ENCODE measurements at places on chromosomes 16 and 17.

GRCh38 chr16:11806721-11807120 is 9.7 kb upstream of the ZC3H7A start:
- DNase-seq = no peak

DNA sequence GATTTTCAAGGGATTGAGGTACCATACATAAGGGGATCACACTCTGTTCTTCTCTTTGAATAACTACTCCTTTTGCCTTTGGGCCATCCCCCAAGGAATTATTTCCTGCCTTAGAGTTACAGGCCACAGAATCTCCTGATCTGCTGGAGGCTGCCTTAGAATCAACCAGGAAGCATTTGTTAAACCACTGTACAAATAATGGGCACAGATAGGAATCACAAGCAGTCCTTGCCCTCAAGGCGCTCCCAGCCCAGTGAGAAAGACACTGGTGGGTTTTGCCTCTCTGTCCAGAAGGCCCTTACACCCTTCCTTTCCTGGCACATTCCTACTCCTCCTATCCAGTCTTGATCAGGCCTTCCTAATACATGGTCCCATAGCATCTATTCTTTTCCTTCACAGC is 45.9 kb downstream of the MRTFB start:
- no peak for DNase-seq

DNA sequence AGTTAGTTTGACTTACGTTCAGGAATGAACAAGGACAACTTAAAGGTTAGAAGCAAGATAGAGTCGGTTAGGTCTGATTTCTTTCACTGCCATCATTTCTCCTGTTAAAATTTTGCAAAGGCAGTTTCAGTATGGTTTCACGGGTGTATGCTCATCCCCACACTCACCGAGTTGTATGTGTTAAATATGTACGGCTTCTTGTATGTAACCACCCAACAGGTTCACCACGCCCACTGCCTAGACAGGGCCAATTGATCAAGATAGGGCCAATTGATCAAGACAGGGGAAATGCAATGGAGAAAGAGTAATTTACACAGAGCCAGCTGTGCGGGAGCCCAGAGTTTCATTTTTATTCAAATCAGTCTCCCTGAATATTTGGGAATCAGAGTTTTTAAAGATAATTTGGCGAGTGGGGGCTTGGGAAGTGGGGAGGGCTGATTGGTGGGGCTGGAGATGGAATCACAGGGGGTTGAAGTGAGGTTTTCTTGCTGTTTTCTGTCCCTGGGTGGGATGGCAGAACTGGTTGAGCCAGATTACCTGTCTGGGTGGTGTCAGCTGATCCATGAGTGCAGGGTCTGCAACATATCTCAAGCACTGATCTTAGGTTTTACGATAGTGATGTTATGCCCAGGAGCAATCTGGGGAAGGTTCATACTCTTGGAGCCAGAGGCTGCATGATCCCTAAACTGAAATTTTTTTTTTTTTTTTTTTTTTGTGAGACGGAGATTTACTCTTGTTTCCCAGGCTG is 62.4 kb upstream of the PLCG2 start:
- no peak for DNase-seq

GRCh38 chr17:6240601-6241000 is 170.4 kb downstream of the WSCD1 start:
- DNase-seq = no peak

- peak; percentile 89 for DNase-seq
These were observed 30.6 kb upstream of the ETV4 start for GRCh38 chr17:43576563-43577229.

DNA sequence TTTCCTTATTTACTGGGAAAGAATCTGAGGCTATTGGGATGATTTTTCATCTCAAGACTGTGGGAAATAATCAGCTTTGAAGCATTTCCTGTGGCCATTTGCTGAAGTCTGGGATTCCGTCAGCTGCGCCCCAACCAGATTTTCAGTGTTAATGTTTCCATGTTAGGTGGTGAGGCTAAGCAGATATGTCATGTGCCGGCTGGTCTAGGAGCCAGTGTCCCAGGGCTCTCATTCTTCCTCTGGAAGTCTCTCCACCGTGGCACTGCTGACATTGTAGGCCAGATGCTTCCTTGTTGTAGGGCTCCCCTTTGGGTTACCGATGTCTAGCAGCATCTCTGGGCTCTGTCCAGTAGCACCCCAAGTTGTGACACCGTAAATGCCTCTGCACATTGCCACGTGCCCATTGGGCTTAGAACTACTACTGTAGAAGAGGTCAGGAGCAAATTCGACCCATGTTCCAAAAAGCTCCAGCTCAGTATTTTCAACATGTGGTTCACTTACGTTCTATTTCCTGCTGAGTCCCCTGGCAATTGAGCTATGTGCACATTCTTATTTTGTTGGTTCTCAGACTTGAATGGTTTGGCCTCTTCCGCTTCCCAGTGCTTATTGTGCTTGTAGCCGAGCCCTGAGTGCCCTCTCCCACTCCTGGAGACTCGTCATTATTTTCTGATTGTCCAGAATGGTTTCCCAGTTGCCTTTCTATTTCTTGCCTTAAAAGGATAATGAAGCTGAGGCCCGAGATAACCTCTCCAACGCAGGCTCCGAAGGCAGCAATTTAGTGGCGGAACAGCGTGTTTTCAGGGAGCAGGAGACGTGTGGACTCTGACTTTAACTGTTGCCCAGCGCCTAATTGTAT is 82.2 kb downstream of the SPECC1 start:
- no peak for DNase-seq

DNA sequence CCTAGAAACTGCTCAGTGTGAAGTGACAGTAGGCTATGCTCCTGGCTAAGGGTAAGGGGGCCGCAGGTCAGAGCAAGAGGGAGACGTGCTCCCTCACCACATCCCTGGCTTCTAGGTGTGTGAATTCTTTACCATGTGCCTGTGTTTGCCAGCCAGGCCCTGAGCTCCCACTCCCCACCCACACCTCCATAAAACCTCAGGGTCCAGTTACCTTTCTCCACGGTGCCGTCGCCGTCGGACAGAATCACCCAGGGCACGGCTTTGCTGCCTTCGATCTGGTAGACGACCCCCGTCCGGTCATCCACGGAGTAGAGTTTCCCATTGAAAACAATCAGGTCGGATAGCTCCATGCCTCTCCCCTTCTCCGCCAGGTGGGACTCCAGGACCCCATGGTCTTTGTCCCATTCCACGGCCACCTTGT is 12.8 kb downstream of the CANT1 start:
- no peak for DNase-seq

- no peak for DNase-seq
These were observed 22.6 kb downstream of the COG1 start for GRCh38 chr17:73215447-73215846.

DNA sequence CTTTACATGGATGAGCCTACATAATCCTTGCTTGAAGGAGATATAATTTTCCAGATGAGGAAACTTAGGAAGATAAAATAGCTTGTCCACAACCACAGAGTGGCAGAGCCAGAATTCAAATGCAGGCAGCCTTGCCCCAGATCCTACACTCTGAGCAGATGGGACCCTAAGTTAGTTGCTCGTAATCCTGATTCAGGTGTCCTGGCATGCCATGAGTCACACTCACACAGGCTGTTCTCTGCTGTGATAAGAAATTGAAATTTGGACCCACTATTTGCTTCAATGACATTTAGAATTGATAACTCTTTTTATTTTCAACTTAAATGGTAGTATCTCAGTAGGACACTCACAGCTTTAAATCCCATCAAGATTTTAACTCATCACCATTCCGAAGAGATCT is 150.7 kb upstream of the CACNG5 start:
- DNase-seq = no peak

GRCh38 chr17:8148560-8148959 is 3.6 kb downstream of the PER1 start:
- DNase-seq = no peak

DNA sequence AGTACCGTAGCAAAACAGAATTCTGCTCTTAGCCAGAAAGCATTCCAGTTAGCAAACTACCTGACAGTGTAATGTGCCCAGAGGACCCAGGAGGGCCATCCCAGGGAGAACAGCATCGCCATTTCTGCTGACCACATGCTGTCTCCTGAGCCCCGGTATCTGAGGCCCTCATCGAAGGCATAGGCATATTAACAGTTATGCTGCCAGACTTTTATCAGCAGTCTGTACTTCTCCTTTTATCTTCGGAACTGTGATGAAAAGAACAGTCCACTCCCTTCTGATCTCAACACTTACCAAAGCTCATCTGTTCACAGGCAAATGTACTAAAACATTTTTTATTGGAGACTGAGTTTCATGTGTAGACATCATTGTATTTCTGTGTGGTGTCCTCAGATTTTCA is 236.4 kb downstream of the PRKCA start:
- DNase-seq = no peak

GRCh38 chr17:8003594-8004181 is 1.3 kb downstream of the GUCY2D start:
- no peak for DNase-seq

GRCh38 chr17:43891851-43892646 is 15.3 kb downstream of the MPP2 start:
- DNase-seq = no peak

DNA sequence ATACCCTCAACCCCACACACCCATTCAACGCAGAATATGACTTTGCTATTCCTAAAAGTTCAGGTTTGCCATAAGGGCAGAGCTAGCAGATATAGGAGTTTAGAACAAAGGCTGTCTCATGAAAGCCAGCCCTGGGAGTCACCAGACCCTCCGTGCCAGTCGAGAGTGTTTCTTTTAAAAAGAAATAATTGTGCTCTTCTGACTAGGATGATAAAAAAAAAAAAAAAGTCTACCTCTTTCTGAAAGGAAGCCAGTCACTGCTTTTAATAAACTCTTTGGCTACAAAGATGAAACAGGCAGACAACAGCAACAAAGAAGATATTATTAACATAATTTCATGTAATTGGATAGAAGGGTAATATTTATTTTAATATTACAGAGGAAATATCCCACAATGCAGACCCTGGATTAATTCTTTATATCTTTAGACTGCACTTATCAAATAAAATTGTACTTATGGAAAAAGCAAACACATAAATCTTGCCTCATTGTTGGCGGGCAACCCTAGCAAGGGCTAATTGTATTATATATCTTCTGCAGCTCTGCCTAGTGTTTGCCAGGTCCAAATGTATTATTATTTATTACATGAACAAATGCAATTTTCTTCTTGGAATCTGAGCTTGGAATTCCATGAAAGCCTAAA is 277.5 kb upstream of the DYNLRB2 start:
- peak; percentile 62 for DNase-seq

GRCh38 chr17:63420868-63421680 is 25.0 kb downstream of the CYB561 start:
- DNase-seq = no peak

DNA sequence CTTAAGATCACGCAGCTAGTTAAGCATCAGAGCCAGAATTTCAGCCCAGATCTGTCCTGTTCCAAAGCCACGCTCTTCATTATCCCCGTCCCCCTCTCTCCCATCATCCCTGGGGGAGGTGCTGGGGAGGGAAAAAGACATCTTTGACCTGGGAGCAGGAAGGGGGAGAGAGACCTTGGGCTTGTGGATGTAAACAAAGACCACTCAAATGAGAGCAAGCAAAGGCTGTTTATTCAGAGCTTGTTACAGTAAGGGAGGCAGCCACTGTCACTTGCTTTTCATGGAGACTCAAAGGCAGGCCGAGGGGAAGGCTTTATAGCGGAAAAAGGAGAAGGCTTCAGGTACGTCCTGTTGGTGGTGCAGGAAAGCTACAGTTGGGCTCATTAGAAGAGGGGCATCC is 3.5 kb upstream of the RPRML start:
- no peak for DNase-seq

GRCh38 chr17:50213026-50214022 is 11.9 kb upstream of the COL1A1 start:
- no peak for DNase-seq

- no peak for DNase-seq
These were observed 15.0 kb downstream of the GFOD2 start for GRCh38 chr16:67704110-67704509.

DNA sequence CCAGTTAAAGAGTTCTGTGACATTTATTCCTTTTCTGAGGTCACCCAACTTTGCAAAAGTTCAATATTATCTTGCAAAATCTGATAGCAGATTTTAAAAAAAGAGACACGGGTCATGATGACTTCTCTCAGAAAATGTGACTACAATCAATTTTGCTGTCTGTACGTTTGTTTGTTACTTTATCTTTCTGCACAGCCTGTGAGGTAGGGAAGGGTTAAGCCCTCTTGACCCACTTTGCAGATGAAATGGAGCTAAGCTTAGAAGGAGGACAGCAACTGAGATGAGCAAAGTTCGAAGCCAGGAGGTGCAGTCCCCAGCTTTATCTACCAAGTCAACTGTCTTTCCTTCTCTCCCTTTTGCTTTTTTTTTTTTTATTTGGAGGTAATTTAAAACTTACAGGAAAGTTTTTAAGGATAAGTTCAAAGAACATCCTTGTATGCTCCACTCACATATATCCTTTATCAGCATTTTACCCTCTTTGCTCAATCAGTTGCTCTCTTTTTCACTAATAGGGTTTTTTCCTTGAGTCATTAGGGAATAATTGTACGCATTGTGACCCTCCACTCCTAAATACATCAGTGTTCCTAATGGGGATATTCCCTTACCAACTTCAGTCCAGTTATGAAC is 86.8 kb downstream of the MSI2 start:
- no peak for DNase-seq

GRCh38 chr17:59617156-59617732 is 2.5 kb upstream of the CLTC start:
- DNase-seq = no peak

- no peak for DNase-seq
These were observed 30.8 kb downstream of the GPR139 start for GRCh38 chr16:20042848-20043247.

GRCh38 chr17:80673152-80673920 is 128.7 kb downstream of the RPTOR start:
- no peak for DNase-seq

GRCh38 chr17:56808503-56808902 is 25.2 kb downstream of the C17orf67 start:
- peak; percentile 4 for DNase-seq

DNA sequence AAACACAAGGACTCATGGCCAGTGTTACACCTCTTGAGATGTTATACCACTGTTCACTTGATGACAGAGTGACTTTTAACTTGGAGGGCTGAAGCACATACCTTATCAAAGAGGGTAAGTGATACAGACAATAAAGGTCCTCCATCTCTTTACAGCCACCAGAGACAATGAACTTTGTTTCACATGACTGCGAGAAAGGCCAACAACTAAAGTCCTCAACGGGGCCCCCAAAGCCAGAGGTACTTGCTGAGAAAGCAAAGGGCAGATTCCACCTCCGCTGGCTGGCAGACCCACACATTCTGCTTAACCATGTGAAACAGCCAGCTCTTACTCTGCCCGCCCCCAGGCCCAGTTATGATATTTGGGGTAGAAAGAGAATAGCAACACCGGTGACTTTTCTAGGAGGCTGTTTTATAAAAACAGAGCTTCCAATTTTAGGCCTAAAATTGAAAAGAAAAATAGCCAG is 21.4 kb downstream of the DCUN1D3 start:
- DNase-seq = no peak

DNA sequence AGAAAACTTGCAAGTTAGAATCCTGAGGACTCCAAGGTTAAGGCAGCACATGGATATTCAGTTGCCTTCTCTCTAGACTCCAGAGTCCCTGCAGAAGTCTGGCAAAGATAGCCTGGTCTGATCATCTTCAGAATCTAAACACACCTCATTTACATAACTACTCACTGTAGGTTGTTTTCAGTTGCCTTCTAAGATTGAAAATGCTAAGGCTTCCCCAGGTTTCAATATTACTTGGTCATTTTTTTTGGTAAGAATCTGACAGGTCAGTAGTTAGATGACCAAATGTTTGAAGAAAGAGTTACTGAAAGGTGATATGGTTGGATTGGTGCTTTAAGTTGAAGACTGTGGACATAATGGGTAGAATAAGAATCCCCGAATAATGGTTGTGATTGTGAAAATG is 205.4 kb upstream of the KCNJ16 start:
- no peak for DNase-seq
